ENCODE measurements at places on chromosomes 1 and 21.

DNA sequence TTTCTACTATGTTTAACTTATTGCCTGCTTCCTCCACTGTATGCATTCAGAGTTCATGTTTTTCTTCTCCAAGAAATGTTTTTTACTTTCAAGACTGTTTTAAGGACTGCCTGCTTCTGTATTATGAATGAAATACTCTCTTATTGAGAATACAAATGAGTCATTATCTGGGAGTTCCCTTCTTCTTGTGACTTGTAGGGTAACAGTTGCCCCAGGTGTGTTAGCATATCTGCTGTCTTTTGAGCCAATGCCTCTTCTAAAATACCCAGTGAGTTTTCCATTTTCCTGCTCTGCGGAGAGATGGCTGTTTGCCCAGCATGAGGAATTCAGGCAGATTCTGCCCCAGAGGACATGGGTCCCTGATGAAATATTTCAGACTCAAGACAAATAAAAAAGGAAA lies 34.1 kb upstream of the ST6GALNAC5 start:
- DNase-seq: no peak

GRCh38 chr1:179476484-179476883 lies 99.3 kb downstream of the NPHS2 start:
- no peak for DNase-seq

GRCh38 chr21:42751866-42752265 lies 98.4 kb downstream of the PDE9A start:
- DNase-seq: no peak

DNA sequence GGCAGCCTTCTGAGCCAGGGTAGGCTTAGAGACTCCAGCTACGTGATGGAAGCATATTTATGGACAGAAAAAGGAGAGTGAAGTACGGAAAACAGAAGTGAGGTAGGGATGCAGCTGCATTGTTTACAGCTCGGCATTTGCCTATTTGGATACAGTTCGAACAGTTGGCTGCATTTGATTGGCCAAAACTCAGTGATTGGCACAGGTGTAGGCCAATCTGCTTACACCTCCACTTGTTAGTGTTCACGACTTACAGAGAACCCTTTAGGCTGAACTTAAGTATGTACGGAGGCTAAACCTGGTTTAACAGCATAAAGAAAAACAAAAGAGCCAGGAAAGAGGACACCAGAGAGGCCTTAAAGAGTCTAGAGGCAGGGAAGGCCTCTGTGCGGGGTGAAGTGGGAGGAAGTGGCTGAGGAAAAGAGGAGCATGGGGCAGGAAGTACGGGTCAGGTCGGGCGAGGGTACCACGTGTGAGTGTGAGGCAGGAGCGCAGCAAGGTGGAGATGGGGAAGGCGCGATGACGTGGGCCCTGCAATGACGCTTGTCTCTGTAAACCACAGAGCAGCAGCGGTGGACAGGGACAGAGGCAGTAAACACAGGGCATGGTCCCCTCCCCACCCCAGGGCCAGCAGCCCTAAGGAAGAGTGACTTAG lies 32.0 kb downstream of the RSPH1 start:
- no peak for DNase-seq

- DNase-seq: no peak
Measured at GRCh38 chr21:45629046-45629981, 14.2 kb upstream of the PCBP3 start.

Data from NCI-H2029 (cell line).